Bronchus fibroblast of lung (primary cell): ENCODE measurements at places on chromosomes 2 and 18. TPM values are rescaled to one million over a fixed set of nuclear protein-coding genes. Genes with fewer than 3 reads are reported as not detected.

The NYAP2 gene
- total RNA-seq = not detected in 2 replicates

The RRM2 gene
- 140 and 186 TPM in 2 replicates for total RNA-seq

The IL1R2 gene
- 0.50 and 0.74 TPM in 2 replicates for total RNA-seq

The PLEKHM3 gene
- total RNA-seq = 4.2 and 6.1 TPM in 2 replicates

The GPR75 gene
- 0.67 and 0.89 TPM in 2 replicates for total RNA-seq

The ZNF638 gene
- total RNA-seq = 46.1 and 59.7 TPM in 2 replicates

The B3GNT2 gene
- total RNA-seq = 7.0 and 7.9 TPM in 2 replicates

The TFPI gene
- 93.5 and 140 TPM in 2 replicates for total RNA-seq

The DSC2 gene
- under 0.01 TPM in 1 of 2 replicates, not detected in the other for total RNA-seq

The ASPRV1 gene
- 0.34 TPM in 1 of 2 replicates, not detected in the other for total RNA-seq

The NOP58 gene
- total RNA-seq = 50.7 and 72.5 TPM in 2 replicates

The TSPYL6 gene
- total RNA-seq = not detected in 2 replicates

The TUBA3E gene
- total RNA-seq = not detected in 2 replicates

The BCL11A gene
- total RNA-seq = 0.15 and 0.17 TPM in 2 replicates

The RGPD5 gene
- 5.4 and 6.1 TPM in 2 replicates for total RNA-seq

The NPPC gene
- not detected in 2 replicates for total RNA-seq

The CEBPZ gene
- total RNA-seq = 19.3 and 24.9 TPM in 2 replicates
